ENCODE measurements at places on chromosomes 1 and 21.

- DNase-seq, result no peak
Measured at GRCh38 chr1:32494196-32494595, 29.3 kb downstream of the ZBTB8B start.

DNA sequence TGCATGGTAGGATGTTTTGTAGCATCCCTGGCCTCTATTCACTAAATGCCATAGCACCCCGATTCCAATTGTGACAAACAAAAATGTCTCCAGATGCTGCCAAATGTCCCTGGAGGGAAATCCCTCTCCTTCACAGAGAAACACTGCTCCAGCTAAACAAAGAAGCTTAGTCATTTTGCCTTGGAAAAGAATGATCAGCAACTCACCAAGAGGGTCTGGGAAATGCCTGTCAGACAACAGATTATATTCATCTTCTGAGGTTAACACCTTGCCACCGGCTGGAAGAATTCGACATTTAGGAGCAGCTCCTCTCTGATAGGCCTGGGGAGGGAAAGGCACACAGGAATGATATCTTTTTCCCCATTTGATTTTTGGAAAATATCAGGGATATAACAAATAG is 84.4 kb downstream of the NIBAN1 start:
- no peak for DNase-seq

DNA sequence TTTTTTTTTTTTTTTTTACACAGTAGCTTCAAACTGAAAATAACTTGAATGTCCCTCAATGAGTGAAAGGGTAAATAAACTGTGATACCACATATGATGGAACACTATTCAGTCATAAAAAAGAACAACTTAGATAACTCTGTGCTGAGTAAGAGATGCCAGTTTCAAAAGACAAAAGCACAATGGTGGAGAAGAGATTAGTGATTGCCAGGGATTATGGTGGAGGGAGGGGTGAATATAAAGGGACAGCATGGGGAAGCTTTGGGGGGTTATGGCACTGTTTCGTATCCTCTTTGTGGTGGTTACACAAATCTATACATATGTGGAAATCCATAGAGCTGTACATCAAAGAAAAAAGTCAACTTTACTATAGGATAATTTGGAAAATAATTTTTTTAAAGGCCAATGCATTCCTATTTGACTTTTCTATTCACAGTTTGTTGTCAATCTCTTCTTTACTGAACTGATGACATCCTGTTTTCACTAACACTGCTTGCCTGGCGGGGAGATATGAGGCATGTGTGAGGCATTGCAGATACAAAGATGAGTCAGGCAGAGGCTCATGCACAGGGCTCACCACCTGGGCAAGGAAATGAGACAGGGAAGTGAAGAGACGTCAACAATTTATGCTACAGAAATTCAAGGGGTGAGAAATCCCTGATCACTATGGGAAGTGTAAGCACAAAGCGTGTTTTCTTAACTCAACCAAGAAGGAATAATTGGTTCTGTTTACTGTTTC is 302.7 kb downstream of the DUSP10 start:
- peak; percentile 47 for DNase-seq

- DNase-seq, result no peak
Measured at GRCh38 chr21:20004367-20004766, 993.8 kb upstream of the NCAM2 start.

DNA sequence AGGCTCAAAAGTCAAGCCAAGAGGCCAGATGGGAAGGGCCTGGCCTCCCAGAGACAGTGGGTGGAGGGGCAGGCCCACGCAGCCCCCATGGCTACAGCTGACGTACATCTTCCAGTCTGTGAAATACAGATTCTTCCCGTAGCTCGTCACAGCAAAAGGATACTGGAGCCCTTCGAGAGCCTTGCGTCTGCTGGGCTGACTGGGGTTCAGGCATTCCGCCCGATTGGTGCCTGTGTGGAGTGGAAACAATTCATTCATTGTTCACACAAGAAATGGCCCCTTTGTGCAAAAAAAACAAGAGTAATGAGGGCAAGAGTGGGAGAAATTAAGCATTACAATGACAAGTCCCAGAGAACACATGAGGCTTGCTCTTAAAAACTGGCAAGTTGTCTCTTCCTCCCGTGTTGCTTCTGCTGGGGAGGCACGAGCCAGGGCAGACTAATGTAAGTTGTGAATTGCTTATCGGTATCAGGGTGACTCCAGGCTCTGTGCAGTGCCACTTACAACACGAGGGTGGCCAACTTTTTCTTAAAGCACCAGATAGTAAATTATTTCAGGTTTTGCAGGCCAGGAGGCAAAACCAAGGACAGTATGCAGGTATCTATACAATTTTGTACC is 85.1 kb downstream of the NID1 start:
- DNase-seq, result no peak

GRCh38 chr1:24091971-24092482 is 19.9 kb downstream of the MYOM3 start:
- DNase-seq, result no peak

GRCh38 chr1:148318123-148318903 is 164.8 kb downstream of the PPIAL4G start:
- DNase-seq, result peak; percentile 15

DNA sequence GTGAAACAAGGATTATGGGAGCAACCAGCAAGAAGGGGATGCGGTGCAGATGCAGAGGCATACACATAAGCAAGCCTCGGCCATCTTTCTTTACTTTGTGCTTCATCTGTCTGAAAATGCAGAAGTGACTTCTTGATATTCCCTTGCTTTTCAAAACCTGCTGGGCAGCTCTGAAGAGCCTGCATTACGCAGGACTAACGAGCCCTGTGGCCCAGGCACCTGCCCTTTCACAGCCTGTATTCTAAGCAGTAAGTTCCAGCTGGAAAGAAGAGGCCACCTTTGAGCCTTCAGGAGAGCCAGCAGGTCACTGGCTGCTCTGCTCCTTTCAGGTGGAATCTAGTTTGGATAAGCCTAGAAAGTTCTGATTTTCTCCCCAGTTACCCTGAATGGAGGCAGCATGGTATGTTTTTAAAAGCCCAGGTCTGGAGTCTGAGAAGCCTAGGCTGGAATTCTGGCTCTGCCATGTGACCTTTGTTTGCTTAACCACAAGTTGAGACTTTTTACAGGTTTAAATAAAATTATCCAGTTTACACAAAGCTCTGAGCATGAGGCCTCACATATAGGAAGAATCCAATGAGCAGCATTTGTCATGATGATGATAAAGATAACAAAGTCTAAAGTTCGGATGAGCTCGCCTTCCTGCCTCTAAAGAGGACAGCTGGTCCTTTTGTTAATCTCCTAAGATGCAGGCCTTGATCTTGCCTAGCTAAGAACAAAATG is 122.9 kb downstream of the UBR4 start:
- DNase-seq, result no peak

GRCh38 chr21:36567216-36567885 is 87.4 kb upstream of the CLDN14 start:
- no peak for DNase-seq

DNA sequence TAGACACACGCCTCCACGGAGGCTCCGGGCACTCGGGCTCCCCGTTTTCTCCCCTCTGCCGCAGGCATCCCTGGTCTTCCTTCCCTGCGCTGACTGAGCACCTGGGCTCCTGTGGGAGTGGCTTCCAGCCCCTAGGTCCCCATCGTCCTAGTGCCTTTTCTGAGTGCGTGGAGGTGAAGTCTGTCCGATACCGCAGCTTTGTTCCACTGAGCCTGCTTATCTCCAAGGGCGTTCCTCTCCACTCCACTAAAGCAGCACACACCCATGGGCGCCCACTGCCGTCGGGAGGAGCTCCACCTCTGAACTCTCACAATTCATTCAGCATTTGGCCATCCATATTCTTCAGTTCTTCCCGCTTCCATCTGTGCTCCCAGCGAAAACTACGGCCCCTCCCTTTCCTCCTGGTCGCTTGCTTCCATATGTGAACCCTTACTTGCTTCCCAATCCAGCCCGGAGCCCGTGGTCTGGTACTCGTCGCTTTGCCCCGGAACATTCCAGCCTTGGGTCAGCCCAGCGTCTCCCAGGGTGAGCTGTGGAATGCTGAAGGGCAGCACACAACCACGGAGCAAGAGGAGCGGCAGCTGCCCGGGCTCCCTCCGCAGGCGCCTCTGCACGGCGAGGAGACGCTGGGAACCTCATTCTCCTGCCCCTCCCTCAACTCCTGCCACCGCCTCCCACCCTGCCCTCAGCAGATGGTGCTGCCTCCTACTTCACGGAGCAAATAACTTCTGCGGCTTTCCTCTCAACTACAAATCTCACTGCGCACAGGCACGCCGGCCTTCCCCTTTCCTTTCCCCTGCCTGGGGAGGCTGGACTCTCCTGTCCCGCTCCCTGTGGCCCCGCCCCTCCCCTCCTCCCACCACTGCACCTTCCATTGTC is 27.5 kb downstream of the ATP8B2 start:
- no peak for DNase-seq

GRCh38 chr1:230140221-230141020 is 73.4 kb downstream of the GALNT2 start:
- no peak for DNase-seq

DNA sequence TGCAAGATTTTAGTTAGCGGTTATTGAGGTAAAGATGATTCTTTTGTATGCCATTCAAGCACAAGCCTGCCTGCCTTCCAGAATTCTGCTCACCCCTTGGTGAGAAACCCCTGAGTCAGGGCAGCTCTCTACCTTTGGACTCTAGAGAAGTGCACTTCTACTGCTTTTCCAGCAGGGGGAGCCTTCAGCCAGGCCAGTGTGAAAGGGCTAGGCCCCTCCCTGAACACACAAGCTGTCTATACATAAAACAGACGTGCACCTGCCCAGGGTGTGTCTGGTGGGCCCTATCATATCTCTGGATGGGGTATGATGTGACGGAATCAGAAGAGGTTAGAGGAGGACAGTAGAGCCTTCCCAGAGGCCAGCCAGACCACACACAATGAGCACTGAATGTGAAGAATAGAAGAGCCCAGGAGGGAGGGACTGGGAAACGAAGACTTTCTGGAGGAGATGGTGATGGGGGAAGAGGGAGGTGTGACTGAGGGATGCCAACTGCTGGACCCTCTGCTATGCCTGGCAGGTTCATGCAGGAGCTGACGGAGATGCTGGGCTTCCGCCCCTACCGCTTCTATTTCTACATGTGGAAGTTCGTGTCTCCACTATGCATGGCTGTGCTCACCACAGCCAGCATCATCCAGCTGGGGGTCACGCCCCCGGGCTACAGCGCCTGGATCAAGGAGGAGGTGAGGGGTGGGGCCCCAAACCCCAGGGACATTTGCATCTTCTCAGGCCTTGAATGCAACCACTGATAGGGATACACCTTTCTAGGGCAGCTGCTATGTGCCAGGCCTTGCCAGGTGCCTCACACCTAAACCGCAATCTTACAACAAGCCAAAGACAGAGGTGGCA is 13.0 kb upstream of the KCNC4 start:
- DNase-seq, result peak; percentile 49

GRCh38 chr1:51325391-51325790 is 5.0 kb downstream of the TTC39A start:
- no peak for DNase-seq

- no peak for DNase-seq
Measured at GRCh38 chr1:20366056-20366462, 75.4 kb downstream of the VWA5B1 start.

GRCh38 chr1:215202868-215203267 is 120.3 kb downstream of the KCNK2 start:
- no peak for DNase-seq

- DNase-seq, result no peak
Measured at GRCh38 chr1:183910845-183911244, 105.9 kb downstream of the RGL1 start.

- no peak for DNase-seq
Measured at GRCh38 chr1:150730130-150730721, 9.5 kb upstream of the HORMAD1 start.

- no peak for DNase-seq
Measured at GRCh38 chr1:100456880-100457279, 81.1 kb upstream of the GPR88 start.

DNA sequence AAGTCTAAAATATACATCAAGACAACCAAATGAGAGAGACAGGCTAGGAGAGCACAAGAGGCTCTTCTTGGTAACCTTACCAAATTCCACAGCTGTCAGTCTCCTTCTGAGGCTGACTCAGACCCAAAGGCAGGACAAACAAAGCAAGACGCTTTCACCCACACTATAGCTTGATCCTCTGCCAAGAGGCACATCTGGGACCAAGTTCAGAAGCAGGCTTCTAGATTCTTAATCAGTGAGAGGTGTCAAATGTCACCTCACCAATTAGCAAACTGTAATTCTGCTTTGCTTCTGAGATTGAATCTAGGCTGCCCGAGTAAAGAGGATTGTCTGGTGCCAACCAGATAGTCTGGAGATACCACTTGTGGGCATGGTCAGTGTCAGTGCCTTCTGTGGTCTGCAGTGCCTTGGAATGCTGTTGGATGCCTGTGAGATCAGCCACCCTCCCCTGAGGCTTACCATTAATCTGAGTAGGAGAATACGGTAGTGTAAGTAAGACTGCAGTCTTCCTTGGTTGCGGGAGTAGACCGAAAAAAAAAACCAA is 151.0 kb downstream of the FMN2 start:
- no peak for DNase-seq

DNA sequence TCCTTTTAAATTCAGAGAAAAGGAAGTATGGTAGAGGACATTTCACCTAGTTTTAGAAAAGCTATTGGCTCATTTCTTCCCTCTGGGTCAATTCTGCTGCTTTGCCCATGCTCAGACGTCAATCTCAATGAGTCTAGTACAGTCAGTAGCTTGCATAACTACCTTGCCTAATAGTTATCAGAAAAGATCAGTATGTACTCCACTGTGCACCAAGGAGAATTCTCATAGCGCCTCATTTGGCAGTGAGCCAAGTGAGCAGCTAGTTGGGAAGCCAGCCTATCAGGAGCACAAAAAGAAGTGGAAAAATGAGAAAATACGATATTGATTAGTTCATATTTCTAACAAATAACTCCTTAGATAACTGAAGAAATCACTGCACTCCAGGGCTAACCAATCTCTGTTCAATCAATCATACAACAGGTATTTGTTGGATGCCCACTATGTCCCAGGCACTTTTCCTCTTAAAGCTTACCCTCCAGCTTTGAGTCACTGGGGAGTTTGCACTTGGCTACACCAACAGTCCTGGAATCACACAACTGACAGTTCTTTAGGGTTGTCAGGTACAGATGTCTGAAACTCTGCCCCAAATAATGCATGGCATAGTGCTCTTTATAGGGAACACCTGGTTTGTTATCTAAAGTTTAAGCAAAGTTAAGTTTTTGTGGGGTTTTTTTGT is 50.2 kb downstream of the PRDX6 start:
- DNase-seq, result no peak

DNA sequence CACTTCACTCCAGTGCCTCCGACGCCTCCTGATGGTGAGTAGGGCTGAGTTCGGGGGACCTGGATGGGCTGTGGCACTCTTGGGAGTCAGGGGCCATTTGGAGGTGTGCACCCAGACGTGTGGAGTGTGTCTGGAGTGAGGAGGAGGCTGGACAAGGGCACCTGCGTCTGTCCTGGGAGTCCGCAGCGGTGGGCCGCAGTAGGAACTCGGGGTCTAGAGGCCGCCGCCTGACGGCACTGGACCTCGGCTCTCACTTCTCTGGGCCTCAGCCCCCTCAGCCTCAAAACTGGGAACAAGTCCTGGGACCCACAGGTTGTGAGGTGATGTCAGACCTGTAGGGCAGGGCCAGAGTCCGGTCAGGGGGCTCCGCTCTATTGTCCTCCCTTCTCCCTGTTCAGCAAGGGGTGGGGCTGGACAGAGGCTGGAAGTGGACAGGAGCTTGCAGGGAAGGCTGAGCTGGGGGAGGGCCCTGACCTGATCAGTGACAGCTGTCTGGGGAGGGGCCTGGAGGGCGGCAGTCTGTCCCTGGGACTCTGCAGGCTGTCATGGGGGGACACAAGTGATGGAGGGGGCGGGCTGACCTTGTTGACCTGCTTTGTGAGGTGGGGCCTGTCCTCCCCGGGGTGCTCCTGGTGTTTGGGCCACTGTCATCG is 15.5 kb downstream of the AGRN start:
- no peak for DNase-seq

All from stimulated activated CD4-positive, alpha-beta T cell treated with anti-CD3 and anti-CD28 coated beads, Interleukin-1b, Interleukin-23, amount 100 ng/mL, for 4 hours (primary cell).